Occipital lobe (tissue), 3 donors: ENCODE measurements at places on chromosomes 12 and 14.

- no peak for DNase-seq
Measured at GRCh38 chr12:12450043-12450471, 93.2 kb downstream of the BORCS5 start.

GRCh38 chr14:103521438-103521950, 1.1 kb downstream of the CKB start:
- no peak for DNase-seq

DNA sequence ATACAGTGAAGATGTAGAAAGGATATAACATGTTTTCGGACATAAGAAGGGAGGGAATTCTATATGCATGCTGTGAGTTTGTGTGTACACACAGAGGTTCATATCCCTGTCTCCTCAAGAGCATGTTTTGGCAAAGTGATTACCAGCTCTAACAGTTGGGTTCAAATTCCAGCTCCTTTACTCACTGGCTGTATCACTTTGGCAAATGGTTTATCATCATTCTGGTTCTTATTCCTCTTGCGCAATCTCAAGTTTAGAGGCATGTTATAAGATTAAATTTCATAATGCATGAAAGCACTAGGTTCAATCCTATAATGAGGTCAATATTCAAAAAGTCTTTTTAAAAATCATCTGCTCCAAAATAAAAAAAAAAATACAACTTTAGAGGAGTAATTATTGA, 107.7 kb upstream of the LRFN5 start:
- no peak for DNase-seq

GRCh38 chr12:7431993-7432685, 11.8 kb downstream of the CD163L1 start:
- DNase-seq = no peak

GRCh38 chr14:64846319-64846718, 33.4 kb downstream of the SPTB start:
- DNase-seq = no peak

- no peak for DNase-seq
Measured at GRCh38 chr14:61677479-61677878, 17.8 kb upstream of the HIF1A start.

DNA sequence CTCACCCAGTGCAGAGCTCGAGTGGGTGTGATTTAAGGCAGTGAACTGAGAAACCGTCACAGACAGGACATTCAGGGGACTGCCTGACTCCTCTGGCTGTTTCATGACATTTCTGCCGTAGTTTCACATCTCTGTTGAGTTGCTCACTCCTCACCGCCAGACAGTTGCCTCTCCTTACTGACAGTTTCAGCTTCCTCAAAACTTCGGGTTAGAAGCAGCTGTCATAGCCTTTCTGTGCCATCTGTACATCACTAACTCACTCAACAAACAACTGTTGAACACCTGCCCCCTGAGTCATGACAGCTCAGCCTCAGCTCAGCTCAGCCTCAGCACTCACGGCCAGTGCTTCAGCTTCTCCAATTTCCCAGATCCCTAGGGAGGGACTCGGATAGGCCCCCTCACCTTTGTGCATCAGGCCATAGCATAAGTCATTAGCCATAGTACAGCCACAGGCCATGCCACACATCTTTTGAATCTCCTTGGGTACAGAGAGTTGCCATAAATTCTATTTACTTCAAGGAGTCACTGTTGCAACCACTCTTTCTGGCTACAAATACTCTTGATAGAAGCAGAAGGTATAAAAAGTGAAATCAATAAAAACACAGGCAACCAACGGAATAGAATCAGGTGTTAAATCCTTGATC, 6.2 kb upstream of the SLC15A4 start:
- no peak for DNase-seq

GRCh38 chr14:105250008-105250366, 1.7 kb downstream of the BTBD6 start:
- no peak for DNase-seq

- DNase-seq = no peak
Measured at GRCh38 chr12:8849876-8850275, 27.5 kb downstream of the A2ML1 start.

- DNase-seq = no peak
Measured at GRCh38 chr12:89523393-89523792, 1.2 kb downstream of the GALNT4 start.

DNA sequence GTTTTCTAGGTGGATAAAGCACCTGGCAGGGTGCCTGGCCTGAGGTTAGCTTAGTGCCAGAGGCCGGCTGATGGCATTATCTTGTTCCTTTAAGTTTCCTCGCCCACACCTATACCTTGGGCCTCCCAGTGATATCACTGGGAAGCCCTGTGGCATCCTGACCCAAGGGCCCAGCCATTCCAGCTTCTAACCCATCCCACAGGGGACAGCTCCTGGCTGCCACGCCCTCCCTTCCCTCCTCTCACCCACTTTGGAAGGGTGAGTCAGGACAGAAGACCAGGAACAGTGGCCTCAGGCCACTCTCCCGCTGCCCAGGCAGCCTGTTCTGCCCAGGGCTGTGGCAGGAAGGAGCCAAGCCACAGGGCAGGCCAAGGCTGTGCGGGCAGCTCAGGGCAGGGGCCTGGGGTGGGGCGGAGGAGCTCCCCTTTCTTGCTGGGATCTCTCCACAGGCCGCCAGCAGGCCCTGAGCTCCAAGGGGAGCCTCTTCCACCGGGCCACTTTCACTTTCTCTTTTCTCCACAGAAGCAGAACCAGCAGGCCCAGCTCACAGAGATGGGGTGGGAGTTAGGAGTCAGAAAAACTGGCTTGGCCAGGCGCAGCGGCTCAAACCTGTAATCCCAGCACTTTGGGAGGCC, 75.1 kb downstream of the IRF2BPL start:
- DNase-seq = no peak

DNA sequence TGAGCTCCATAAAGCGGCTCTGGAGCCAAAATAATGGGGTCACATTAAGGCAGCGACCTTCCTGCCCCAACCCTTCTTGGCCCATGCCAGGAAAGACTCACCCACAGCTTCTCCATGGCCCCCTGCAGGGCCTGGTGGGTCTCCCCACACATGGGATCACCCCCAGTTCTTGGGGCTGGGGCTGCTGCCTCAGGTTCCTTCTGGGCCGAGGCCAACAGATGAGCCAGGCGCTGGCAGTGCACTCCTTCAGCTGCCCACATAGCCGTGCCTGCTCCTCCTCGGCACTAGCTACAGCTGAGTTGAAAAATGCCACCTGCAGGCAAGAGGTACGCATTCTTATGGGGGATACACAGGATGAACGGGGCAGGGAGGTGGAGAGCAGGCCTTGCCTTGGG, 14.8 kb upstream of the BLTP3B start:
- no peak for DNase-seq

DNA sequence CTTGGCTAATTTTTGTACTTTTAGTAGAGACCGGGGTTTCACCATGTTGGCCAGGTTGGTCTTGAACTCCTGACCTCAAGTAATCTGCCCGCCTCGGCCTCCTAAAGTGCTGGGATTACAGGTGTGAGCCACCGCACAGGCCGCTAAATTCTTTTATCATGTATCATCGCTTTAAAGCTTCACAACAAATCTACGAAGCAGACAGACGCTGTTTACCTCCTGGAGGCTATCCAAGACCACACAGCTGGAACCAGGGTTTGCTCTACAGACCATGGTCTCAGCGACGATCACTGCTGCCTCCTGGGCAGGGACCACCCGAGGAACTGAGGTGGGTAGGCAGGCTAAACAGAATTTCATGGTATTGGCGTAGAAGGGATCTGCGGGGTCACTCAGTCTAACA, 27.2 kb downstream of the KRT80 start:
- DNase-seq = no peak

GRCh38 chr12:1188016-1188415, 197.0 kb downstream of the ERC1 start:
- no peak for DNase-seq

GRCh38 chr14:99270458-99271220, 1.4 kb downstream of the BCL11B start:
- DNase-seq = no peak

DNA sequence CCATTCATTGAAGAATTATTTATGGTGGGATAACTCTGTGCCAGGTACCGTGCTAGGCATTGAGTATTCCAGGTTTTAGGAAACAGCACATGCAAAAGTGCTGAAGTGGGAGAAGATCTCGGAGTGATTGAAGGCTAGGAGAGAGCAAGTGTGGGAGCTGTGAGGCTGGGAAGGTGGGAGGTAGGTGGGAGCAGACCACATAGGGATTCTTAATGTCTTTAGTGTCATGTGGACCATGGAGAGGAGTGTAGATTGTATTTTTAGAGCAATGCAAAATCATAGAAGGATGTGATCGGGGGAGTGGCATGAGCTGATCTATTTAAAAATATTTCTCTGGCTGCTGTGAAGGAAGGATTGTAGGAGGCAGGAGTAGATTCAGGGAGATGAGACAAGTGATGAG, 5.4 kb downstream of the PTPN11 start:
- DNase-seq = no peak

DNA sequence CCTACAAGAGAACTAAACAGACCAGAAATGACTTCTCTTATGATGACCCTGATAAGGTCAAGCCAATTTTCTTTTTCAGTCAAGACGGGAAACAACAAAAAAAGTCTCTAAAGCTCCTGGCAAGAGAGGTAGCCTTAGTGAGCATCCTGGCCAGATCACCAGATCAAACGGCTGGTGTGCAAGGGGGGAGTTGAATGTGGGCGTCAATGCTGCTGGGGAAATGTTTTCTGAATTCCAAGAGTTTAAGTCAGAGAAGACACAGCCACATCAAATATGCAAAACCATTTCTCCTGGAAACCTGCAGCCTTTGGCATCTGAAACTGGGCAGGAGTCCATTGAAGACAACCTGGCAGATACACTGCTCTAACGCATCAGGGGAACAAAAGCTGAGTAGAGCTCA, 16.0 kb upstream of the SELPLG start:
- no peak for DNase-seq

DNA sequence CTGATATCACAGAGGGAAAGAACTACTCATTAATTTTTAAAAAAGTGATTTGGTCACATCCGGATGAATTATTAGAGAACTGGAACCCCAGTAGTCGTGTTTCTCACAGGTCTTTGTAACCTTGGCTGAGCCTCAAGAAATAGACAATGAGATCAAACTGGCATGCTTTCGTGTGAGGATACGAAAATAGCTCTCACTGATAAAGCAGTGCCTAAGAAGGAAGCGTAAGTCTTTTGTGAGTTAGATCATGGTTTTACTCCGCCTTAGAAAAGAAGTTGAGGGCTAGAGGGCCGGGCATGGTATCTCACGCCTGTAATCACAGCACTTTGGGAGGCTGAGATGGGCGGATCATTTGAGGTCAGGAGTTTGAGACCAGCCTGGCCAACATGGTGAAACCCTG, 33.8 kb upstream of the GALNT16 start:
- no peak for DNase-seq

GRCh38 chr14:102026934-102027333, 59.9 kb downstream of the HSP90AA1 start:
- no peak for DNase-seq

GRCh38 chr12:126480451-126480850, 1415.2 kb downstream of the AACS start:
- no peak for DNase-seq

- DNase-seq = no peak
Measured at GRCh38 chr14:77375164-77375950, 1.5 kb downstream of the TMED8 start.

DNA sequence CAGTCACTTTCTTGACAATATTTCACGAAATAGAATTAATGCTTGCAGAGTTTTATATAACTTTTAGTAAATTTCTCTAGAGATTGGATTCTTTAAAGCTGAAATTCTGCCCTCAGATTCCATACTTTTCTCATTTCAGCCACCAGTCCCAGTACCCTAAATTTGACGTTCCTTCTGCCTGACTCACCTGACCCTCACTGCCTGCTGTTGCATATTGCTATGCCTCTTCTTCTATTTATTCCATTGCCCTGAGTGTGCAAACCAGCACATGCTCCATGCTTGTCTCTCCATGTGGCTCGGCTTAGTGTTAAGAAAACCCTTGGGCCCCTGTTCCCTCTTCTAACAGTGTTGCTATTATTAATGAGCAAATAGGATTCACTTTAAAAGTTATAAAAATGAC, 533.3 kb downstream of the LRFN5 start:
- DNase-seq = no peak

GRCh38 chr12:51722431-51722830, 126.1 kb downstream of the FIGNL2 start:
- DNase-seq = no peak

- DNase-seq = no peak
Measured at GRCh38 chr14:59295951-59296350, 107.5 kb downstream of the DAAM1 start.

- DNase-seq = no peak
Measured at GRCh38 chr12:48017921-48018617, 13.8 kb upstream of the COL2A1 start.

DNA sequence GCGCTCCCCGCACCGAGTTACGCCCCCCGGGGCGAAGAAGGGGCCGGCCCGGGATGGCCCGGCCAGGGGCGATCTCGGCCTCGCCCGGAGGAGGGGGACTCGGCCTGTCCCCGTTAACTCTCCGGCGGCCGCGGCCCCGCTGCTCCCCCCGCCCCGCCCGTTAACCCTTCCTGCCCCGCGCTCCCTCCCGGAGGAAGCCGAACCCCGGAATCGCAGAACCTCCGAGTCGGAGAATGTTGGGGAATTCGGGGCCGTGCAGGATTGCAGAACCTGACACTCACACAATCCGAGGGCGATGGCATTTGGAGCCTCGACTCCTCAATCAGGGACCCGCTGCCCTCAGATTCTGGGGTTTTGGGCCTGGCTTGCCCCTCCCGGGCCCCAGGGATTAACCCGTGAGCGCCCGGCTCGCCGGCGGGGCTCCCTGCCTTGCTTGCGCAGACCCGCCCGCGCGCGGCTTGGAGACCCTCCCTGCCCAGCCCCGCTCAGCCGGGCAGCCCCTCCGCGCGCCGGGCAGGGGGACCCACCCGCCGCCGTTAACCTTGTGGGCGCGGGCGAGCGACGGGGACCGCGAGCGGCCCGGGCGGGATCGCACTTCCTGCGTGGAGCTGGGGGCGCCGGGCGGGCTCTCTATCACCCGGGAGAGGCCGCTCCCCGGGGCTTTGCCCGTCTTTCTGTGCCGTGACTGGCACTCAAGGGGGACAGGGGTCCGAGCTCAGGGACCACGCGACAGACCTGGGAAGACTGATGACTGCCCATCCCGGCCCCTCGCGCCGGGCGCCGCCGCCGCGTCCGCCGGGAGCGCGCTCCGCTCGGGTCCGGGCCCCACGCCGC, 18.8 kb downstream of the BEGAIN start:
- DNase-seq = no peak

DNA sequence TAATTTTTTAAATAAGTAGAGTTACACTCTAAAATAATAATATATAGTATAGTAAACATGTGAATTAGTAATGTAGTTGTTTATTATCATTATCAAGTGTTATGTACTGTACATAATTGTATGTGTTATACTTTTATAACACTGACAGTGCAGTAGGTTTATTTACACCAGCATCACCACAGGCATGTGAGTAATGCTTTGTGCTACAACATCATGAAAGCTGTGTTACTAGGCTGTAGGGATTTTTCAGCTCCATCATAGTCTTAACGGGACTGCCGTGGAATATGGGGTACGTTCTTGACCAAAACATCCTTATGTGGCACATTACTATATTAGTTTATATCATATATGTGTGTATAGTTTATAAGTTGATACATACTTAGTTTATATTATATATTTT, 8.6 kb downstream of the FNTB start:
- DNase-seq = no peak

- DNase-seq = no peak
Measured at GRCh38 chr12:87801860-87802720, 227.1 kb downstream of the C12orf50 start.

GRCh38 chr12:52224151-52224550, 8.9 kb upstream of the KRT7 start:
- DNase-seq = no peak
